ENCODE measurements at places on chromosomes 16 and 17.
A peak's percentile ranks its signal among the peaks of the same experiment; 100 is the strongest.

GRCh38 chr17:9023392-9024218 lies 2.3 kb downstream of the NTN1 start:
- no peak for DNase-seq

DNA sequence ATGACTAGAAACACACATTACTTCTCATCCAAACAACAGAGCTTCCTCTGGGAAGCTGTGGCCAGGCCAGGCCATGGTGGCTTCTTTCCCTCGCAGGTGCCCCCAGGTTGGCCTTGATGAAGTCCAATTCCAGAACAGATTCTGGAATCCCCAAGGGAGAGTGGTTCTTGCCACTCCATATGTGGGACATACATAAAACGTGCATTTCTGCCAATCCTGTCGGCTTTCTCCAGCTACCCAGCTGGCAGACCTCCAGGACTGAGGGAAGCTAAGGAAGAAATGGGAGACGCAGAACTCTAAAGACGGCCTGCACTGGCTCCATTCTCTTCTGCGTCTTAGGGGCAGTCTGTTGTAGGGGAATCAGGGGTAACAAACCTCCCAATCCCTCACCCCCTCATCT lies 219.2 kb upstream of the CDH5 start:
- DNase-seq: no peak

- no peak for DNase-seq
These were observed 278.4 kb upstream of the FOXF1 start for GRCh38 chr16:86231996-86232350.

GRCh38 chr17:42553161-42553818 lies 567 bp downstream of the HSD17B1 start:
- no peak for DNase-seq

GRCh38 chr17:7886227-7887037 lies 2.2 kb upstream of the CHD3 start:
- DNase-seq: peak; percentile 40

- no peak for DNase-seq
These were observed 58.3 kb downstream of the CCT6B start for GRCh38 chr17:34902831-34903547.

GRCh38 chr17:77498091-77498741 lies 357.4 kb downstream of the SEC14L1 start:
- DNase-seq: no peak

- no peak for DNase-seq
These were observed 238.2 kb downstream of the RBFOX3 start for GRCh38 chr17:79372470-79373238.

DNA sequence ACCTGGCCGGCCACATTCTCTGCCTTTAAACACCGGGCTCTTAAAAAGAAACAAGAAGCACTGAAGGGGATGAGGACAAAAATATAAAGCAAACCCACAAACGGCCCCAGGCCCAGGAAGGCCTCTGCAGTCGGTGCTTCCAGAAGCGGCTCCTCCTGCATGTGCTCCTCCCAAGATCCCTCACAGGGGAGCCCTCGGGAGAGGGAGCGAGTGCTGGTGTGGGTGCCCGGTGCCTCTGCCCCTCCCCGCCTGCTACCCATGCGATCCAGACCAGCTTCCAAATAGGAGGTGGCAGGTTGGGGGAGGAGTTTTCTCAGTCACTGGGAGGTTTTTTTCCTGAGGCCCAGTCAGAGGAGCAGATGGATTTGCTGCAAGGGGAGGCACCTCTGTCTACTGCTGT lies 15.8 kb downstream of the KDM8 start:
- no peak for DNase-seq

- DNase-seq: no peak
These were observed 11.5 kb downstream of the SLC35B1 start for GRCh38 chr17:49696233-49696761.

- no peak for DNase-seq
These were observed at the start of gene SLC13A5 for GRCh38 chr17:6713130-6713917. Gene SLC13A5, minus strand, starts transcription at chr17:6713369. Its CDS starts 36 bp downstream, at chr17:6713333.

GRCh38 chr16:81455720-81456494 lies 11.3 kb downstream of the CMIP start:
- DNase-seq: no peak

GRCh38 chr16:47017636-47018035 lies 44.2 kb upstream of the DNAJA2 start:
- DNase-seq: no peak

GRCh38 chr16:3640632-3641501 lies 13.6 kb upstream of the DNASE1 start:
- DNase-seq: no peak

GRCh38 chr16:62051942-62052341 lies 15.7 kb upstream of the CDH8 start:
- no peak for DNase-seq

GRCh38 chr17:32570081-32570396 lies 83.2 kb downstream of the CDK5R1 start:
- no peak for DNase-seq

- no peak for DNase-seq
These were observed 48.7 kb upstream of the NLK start for GRCh38 chr17:27993723-27994310.

DNA sequence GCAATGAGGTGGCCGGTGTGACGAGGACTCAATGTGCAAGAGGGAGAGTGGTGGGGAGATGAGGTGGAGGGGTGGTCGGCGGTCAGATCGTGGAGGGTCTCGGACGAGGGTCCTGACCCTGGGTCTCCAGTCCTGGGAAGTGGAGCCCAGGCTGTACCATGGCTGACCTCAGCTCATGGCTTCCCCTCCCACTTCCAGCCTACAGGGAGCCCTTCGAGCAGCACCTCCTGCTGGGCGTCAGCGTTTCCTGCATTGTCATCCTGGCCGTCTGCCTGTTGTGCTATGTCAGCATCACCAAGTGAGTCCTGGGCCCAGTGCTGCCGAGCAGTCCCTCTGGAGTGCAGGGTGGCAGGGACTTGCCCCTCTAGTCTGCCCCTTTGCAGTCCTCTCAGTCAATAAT lies 41.8 kb downstream of the IL4R start:
- no peak for DNase-seq

DNA sequence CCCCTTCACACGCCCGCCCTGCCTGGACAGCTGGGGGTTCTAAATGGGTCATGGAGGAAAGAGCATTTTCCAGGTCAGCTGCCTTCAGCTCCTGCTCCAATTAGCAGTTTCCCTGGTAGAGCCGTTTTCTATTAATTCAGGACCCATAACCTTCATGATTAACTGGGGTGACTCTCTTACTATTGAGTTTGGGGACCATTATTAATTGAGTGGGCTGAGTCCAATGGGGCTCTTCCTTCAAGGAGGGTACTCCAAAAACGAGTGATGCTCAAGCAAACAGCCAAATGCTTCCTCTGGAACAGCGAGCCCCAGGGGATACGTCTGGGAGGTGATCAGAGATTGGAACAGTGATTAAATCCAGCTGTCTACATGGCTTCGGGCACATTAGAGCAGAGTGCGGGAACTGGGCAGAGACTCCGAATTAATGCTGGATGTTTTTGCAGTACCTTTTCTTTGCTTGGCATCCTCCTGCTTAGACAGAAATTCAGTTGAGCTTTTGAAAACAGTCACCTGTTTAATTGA lies 68.1 kb upstream of the CACNG3 start:
- DNase-seq: no peak

GRCh38 chr17:45643591-45643990 lies 140.5 kb upstream of the CRHR1 start:
- DNase-seq: no peak

- DNase-seq: no peak
These were observed 5.0 kb downstream of the NFE2L1 start for GRCh38 chr17:48052956-48053757.

- DNase-seq: no peak
These were observed 9.3 kb upstream of the CYB561 start for GRCh38 chr17:63455417-63455816.

GRCh38 chr17:68461589-68461988 lies 4.3 kb upstream of the WIPI1 start:
- no peak for DNase-seq

DNA sequence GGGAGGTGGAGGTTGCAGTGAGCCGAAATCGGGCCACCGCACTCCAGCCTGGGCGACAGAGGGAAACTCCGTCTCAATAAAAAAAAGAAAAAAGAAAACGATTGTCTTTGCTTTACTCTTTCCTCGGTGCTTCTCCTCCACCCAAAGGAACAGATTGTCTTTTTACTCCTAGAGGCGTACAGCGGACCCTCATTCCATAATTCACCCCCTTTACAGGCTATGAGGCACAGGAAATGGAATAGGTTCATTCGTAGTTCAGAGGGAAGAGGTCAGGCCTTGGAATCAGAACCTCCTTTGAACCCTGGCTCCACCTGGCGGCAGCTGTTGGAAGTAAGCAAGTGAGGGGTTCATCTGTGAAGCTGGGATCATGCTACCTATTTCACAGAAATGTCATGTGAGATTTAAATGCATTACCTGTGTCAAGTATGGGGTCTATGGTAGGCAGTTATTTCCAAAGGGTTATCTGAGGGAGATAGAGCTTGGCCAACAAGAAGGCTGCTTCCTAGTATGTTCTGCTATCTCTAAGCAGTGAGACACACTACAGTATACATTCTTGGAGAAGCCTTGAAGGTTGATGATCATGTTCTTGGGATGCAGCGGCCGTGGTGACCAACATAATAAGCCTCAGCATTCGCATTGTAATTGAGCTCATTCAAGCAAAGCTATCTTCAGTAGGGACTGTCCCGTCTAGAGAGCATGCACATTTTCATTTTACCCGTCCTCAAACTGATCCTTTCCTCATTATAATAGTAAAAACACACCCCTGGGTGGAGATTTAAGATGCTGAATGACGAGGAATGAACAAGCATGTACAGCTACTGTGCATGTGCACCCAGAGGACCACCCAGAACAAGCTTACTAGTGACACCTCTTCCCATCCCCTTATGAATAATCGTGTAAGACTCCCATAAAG lies 18.7 kb upstream of the ZNF689 start:
- DNase-seq: no peak

DNA sequence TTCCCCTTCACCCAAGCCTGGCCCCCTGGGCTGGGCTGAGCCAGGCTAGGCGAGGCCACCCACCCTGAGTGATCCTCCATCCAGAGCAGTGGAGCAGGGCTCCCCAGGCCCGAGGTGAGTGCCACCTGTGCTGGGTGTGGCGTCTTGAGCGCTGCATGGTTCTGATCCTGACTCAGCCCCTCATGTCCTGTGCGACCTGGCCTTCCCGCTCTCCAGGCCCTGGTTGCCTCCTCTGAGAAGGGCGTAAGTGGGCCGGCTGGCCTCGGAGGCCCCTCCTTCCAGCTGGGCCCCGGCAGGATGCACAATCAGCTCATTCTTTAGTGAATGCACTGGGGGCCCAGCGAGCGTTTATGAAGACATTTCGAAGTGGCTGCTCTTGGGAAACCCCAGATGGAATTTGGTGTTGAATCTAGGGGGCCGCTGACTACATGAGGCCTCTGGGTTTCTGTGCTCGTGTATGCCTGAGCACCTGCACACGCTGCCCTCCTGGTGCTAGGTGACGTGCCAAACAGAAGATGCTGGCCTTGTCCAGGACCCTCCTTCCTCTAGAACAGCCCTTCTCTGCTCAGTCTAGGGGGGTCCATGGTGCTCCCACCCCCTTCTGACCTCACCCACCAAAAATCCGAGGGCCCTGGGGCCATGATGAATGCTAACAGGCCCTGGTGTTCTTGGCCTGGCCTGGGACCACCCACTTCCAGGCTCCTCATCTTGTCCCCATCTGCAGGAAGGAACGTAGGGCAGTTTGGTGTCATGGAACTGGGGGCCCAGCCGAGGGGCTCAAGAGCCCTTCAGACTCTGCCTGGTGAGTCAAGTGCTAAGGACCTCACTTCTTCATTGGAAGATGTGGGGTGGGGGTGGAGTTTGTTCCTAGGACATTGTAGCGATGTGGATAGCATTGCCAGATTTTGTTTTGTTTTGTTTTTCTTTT lies 3.6 kb upstream of the TMEM92 start:
- DNase-seq: no peak

DNA sequence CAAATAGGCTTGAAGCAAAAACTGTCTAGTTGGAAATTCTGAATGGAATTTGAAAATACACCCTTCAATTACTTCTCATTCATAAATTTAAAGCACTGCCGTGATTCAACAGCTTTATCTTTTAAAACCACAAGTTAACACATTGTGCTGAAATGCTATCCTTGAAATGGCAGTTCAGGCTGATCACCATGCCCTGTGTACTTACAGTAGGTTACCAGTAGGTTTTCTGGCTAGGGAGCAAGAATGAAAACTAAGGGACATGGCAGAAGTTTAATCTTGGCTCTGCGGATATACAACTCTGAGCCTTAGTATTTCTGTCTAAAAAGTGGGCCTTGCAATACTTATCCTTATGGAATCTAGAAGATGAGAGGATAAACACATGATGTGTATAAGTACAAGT lies 28.0 kb downstream of the NXPH3 start:
- no peak for DNase-seq

DNA sequence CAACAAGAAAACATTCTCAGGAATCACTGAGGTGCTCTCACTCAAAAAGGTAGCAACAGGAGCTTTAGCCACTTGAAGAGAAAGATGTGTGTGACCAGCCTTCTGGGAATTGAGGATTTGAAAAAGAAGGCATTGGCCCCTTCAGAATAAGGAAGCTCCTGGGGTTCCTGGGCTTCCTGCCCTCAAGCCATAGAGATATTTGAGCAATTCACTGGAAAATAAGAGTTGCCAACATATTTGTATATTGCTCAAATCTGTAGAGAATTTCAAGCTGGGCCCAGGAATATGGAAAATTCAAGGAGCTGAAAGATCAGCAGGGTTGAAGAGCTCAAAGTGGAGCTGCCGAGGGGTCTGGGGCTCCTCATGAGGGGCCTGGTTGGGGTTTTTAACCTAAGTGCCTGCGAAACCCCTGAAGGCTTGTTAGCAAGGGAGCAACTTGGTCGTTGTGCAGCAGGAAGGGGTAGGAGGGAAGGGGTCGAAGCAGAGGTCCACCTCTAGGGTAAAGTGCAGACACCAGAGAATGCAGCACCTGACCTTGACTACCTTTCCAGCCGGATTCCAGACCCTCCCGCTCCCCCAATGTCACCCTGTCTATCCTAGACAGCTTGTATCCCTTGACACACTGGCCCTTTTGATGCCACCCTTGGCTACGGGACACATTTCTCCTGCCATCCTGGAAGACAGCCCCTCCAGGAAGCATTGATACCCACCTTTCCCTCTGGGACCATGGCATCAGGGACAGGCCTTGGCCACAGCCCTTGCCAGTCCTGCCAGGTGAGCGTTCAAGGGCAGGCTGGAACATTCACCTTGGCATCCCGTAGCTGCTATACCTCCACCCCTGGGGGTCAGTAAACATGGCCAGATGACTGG lies 67.6 kb upstream of the SREBF1 start:
- no peak for DNase-seq

DNA sequence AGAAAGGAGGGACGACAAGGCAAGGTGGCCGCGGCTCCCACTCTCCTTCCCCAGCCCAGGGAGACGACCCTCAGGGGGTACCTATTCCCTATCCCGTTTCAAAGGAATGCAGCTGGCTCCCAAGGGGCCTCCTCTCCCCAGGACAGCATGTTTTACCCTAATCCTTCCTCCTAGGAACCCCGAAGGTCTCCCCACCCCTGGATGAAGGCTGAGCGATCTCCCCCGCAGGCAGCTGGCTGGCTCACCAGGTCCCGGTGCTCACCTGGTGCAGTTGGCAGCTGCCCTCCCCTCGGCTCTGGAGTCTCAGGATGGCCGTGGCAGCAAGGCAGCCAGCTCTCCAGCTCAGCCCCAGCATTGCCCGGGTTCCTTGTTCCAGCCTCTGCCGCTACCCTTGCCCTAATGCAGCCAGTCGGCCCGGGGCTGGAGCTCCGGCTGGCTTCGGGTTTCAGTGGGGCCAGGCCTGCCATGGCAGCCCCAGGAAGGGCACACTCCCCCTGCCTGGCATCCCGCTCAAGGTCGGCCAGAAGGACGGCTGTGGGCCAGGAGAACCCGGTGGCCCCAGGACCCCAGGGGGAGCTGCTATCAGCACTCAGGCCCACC lies 4.6 kb downstream of the CLUH start:
- no peak for DNase-seq

- DNase-seq: no peak
These were observed 36.1 kb upstream of the ATP2C2 start for GRCh38 chr16:84331998-84332780.

GRCh38 chr17:4130715-4131114 lies 12.1 kb downstream of the ZZEF1 start:
- no peak for DNase-seq
